Cortex of kidney (tissue), 1 donor: ENCODE measurements at places on chromosomes 12 and 14.

DNA sequence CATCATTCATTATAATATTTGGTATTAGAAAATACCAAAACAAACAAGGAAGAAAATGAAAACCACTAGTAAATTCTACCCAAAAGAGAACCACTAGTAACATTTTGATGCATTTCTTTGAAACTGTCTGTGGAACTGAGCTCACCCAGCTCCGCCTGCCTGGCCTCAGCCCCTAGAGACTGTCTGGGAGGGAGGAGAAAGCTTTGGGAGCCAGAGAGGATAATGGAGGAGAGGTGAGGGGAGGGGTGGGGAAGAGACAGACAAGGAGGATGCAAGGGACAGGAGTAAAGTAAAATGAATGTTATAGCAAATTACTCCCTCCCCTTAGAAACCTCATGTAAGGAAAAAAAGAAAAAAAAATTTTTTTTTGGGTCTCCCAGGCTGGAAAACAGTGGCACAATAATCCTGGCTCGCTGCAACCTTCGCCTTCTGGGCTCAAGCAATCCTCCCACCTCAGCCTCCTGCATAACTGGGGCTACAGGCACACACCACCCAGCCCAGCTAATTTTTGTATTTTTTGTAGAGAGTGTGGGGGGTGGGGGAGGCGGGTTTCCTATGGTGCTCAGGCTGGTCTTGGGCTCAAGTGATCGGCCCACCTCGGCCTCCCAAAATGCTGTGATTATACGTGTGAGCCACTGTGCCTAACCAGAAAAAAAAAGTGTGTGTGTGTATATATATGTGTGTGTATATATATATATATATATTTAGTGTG lies 3.2 kb upstream of the MMP19 start:
- DNase-seq: no peak

GRCh38 chr12:71685312-71685906 lies 473 bp upstream of the TMEM19 start:
- no peak for DNase-seq

- no peak for DNase-seq
Measured at GRCh38 chr12:47032644-47033043, 46.8 kb upstream of the PCED1B start.

DNA sequence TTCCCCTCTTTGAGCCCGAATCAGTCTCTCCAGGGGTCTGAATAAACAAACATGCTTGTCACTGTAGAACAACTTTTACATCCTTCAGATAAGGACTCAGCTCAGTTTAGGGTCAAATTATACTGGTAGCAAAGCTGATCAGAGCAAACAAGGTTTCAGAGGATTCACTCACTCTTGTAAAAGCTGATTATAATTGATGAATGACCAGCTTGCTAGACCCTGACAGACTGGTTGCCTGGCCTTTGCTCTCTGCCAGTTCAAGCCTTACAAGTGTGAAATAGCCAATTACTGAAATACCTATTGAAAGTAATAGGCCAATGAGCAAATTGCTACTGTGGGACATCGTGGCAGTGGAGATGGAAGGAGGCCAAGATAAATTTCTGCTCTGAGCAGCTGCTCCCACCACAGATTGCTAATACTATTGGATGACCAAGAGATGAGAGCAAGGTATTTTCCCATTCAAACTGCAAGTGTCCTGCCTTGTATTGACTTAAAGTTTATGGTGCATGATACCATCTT lies 177.6 kb downstream of the PDZRN4 start:
- no peak for DNase-seq

GRCh38 chr12:109693160-109693559 lies 20.5 kb upstream of the FAM222A start:
- no peak for DNase-seq

- no peak for DNase-seq
Measured at GRCh38 chr12:132162508-132163031, 18.3 kb downstream of the NOC4L start.
